ENCODE measurements at places on chromosomes 1 and 21.

DNA sequence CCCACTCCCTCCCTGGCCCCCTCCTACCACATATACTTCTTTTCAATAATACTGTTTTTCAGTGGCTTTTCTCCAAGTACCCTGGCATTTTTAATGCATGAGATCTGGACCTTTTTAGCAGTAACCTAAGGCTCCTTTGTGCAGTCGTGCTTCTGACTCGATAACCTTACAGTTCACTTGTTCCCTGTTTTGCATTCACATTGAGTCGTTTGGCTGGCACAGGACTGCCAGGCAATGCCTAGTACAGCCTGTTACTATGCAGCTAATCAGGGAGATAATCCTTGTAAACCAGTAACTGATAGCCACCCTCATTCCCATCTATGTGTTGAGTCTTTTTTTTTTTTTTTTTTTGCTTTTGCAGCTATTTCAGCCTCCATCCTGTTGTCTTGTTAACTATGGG, 3.7 kb downstream of the ATP1B1 start:
- no peak for DNase-seq

DNA sequence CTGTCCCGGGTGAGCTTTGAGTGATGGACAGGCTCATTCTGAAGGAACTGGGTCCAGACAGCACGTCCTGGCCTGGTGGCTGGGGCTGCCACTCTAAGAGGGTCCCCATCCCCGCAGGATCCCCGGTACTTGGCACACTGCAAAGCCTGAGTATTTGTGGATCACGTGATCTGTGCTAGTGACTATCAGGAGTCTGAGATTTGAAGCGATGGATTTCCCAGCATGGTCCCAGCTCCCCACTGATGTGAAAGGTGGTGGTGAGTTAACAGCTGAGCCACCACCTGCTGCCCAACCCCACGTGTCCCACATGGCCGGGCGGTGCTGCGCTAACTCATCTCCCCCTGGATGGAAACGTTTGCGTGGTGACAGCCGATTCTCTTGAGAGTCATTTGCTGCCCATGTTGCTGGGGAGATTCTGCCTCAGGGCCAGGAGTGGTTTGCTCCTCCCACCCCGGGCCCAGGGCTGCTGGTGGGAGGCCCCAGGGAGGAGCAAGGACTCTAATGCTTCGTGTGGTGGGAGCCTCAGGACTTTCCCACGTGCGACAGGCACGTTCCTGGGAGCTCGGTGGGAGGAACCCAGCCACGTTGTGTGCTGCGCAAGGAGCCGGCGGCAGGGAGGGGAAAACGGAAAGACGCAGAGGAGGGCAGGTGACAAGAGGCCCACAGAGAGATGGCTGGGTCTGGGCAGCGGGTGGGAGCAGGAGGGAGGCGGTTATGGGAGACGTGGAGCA, 15.1 kb downstream of the FAAP20 start:
- DNase-seq, result no peak

DNA sequence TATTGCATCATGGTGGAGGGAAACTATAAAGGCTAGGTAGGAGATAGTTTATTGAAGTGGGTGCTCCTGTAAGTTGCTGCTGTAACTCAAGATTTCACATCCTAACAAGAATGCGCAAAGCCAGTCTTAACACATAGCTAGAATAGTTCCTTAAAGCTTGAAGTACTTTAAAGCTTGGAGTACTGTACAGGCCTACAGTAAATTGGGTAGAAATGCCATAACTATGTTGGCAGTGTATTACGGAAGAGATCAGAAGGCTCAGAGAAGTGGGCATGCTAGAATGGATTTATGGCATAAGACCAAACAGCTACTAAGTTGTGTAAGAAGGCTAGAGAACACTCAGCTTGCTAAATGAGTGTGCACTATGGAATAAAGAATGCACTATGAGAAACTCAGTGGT, 44.5 kb downstream of the DMRTA2 start:
- DNase-seq, result no peak

- no peak for DNase-seq
These were observed 1.9 kb downstream of the MTFR1L start for GRCh38 chr1:25821630-25822091.
